Stimulated activated CD4-positive, alpha-beta T cell treated with anti-CD3 and anti-CD28 coated beads, Interleukin-4, amount 100 ng/mL, for 4 hours (primary cell): ENCODE measurements at places on chromosomes 6 and 20.

DNA sequence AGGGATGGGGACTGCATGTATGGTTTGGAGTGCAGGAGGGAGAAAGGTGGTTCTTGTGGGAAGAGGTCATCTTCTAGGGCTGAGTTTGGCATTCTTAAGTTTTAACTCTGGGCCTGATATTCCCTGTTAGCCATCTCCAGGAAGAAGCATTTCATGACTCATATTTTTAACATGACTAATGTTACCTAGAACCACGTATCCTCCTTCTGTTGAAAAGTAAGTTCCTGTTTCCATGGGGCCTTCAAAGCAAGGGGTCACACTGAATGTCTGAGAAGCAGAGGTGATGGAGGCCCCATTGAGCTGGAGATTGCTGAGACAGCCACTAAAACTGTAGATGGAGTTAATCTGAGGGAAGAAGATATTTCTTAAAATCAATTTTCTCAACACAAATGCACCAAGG lies 30.2 kb downstream of the FAM229B start:
- no peak for DNase-seq

DNA sequence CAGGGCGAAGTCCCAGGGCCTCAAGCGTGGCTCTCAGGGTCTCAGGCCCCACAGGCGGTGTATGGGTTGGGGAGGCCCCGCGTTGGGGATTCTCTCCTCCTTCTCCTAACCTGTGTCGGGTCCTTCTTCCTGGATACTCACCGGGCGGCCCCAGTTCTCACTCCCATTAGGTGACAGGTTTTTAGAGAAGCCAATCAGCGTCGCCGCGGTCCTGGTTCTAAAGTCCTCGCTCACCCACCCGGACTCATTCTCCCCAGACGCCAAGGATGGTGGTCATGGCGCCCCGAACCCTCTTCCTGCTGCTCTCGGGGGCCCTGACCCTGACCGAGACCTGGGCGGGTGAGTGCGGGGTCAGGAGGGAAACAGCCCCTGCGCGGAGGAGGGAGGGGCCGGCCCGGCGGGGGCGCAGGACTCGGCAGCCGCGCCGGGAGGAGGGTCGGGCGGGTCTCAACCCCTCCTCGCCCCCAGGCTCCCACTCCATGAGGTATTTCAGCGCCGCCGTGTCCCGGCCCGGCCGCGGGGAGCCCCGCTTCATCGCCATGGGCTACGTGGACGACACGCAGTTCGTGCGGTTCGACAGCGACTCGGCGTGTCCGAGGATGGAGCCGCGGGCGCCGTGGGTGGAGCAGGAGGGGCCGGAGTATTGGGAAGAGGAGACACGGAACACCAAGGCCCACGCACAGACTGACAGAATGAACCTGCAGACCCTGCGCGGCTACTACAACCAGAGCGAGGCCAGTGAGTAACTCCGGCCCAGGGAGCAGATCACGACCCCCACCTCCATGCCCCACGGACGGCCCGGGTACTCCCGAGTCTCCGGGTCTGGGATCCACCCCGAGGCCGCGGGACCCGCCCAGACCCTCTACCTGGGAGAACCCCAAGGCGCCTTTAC lies at the start of gene HLA-G:
Gene HLA-G (plus strand): TSS at position 247 of the 892 bp plus-strand sequence. CDS start 20 bp downstream, at position 267.
- no peak for DNase-seq

- DNase-seq: no peak
Observed at GRCh38 chr6:167828325-167828956, 1.7 kb downstream of the AFDN start.

DNA sequence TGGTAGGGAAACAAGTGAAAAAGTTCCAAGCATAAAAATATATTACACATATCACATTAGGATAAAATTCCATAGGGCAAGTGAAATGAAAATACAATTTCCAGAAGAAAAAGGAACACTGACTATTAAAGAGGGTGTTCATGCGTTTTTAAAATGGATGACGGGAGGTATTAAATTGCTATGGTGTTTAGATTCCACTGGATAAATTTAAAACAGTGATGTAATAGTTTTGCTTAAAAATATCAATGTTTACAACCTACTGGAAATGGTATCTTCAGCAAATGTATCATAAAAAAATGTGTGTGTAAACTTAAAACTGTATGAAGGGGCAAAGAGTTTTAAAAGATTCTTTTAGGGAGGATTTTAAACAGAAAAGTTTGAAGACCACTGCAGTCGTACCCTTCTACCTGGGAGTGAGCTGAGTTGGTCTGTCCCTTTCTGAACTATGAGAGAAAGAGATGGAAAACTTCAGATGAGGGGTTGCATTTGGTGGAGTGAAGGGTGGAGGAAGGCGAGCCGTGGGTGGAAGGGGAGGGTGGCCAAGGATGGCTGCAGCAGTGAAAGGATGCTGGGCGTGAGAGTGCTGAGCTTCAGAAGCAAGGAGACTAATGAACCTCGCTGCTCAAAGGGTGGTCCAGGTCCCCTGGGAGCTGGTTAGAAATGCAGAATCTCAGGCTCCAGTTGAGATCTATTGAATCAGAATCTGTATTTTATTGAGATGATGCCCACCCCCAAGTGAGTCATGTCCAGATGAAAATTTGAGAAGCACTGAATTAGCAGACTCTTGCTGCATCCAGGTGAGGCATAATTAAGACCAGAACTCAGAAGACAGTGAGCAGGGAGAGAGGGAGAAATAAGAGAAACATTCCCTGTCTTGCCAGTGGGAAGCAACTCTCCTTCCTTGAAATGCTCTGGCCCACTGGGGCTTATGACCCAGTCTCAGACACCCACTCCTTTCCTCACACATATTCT lies 54.5 kb upstream of the MRPS10 start:
- no peak for DNase-seq

- no peak for DNase-seq
Observed at GRCh38 chr20:46302106-46302505, 6.2 kb downstream of the CDH22 start.

GRCh38 chr6:158085261-158086053 lies 82.6 kb downstream of the SERAC1 start:
- no peak for DNase-seq

DNA sequence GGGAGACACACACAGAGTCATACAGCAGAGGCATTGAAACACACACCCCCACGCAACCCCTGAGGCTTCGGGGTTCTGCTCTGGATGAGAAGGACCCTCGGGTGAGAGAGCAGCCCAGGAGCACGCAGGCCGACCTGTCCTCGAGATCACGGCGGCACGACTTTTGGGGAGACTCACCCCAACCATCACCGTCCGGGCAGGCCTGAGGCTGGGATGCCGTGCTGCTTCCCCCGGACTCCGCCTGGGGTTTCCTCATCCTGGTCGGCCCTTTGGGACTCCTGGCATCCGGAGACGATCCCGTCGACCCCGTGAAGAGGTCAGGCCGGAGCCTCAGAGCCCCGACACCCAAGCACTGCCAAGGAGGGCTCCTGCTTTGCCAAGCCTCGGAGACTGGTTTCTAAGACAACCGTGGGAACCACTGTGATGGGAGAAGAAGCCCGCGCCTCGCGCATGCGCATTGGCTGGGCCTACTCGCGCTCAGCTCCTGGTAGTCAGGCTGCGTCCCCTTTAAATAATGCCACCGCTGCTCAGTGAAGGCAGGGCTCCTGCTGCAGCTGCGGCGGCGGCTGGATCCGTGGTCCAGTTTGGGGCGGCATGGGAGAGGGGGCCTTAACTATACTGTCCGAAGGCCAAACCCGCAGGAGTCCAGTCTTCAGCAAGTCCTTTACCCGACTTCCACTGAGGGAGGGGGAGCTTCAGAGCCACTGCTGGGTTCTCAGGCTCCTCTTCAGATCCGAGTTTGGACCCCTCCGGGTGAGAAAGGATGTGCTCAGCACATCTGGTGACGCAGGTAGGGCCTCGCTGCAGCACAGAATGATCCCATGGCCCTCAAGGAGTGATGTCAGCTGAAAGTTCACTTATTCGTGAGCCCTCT lies 171.4 kb upstream of the ZNF337 start:
- DNase-seq: peak; percentile 74

- DNase-seq: no peak
Observed at GRCh38 chr6:123402052-123402451, 234.7 kb downstream of the TRDN start.

DNA sequence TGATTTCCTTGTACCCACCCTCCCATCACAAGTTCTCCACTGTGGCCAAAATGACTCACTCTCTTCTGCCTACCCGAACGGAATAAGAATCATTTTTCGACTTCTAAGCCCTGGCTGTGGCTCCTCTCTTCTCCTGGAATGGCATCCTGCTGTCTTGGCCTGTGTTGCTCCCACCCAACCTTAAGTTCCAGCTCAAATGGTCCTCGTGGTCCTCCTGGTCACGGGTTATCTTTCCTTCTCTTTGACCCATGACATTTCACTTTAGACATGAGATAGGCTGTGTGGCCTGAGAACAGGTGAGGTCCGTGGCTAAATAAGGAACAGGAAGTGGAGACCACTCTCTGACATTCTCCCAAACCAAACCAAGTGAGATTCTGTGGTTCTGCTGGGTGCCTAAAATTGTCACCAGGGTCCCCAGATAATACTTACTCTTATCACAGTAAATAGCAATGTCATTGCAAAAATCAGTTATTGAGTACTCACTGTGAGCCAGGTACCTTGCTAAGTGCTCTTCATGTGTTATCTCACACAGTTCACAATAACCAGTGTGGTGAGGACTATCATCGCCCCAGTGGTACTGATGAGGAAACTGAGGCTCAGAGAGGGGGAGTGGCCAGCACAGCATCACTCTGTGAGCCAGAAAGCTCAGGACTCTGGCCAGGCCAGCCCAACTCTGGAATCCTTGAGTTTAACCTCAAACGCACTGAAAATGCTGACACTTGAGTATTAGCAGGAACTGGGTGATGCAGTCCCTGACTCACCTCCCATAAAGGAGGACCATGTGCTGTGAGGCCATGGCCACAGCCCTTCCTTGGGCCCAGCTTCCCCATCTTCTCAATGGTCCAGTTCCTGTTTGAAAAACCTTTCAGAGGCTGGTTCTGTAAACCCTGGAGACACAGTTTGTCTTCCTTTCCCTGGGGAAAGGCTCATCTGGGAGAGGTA lies 74.8 kb upstream of the SIRPA start:
- no peak for DNase-seq

DNA sequence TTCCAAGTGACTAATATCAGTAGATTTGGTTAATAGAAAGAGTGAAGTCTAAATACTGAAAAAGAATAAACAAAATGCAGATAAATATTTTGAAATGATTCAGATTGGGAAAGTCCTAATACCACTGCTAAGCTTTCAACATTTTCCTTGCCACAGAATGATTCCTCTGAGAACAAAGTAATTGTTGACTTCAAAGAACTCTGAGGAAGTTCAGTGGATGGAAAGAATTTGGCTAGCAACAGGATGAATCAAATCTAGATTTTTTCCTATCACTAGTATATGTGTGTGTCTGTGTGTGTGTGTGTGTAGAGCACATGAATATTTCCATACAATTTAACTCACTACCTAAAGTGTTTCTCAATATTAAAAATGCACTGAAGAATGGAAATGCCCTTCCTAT lies 107.9 kb upstream of the PREP start:
- no peak for DNase-seq

DNA sequence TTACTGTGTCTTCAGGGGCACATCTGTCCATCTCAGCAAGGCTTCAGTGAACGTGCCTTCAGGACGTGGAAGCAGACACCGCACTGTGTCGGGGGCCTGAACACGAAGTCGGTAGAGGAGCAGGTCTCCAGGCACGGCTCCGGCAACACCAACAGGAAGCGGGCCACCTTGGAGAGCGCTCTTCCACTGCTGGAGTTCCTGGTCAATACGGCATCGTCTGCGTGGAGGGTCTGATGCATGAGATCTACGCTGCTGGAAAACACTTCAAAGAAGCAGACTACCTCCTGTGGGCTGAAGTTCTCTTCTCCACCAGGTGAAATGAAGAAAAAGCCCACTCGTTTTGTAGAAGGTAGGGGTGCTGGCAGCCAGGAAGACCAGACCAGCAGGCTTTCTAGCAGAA lies 69.3 kb upstream of the SLCO4A1 start:
- DNase-seq: no peak

- no peak for DNase-seq
Observed at GRCh38 chr6:156944412-156944811, 167.2 kb downstream of the ARID1B start.

DNA sequence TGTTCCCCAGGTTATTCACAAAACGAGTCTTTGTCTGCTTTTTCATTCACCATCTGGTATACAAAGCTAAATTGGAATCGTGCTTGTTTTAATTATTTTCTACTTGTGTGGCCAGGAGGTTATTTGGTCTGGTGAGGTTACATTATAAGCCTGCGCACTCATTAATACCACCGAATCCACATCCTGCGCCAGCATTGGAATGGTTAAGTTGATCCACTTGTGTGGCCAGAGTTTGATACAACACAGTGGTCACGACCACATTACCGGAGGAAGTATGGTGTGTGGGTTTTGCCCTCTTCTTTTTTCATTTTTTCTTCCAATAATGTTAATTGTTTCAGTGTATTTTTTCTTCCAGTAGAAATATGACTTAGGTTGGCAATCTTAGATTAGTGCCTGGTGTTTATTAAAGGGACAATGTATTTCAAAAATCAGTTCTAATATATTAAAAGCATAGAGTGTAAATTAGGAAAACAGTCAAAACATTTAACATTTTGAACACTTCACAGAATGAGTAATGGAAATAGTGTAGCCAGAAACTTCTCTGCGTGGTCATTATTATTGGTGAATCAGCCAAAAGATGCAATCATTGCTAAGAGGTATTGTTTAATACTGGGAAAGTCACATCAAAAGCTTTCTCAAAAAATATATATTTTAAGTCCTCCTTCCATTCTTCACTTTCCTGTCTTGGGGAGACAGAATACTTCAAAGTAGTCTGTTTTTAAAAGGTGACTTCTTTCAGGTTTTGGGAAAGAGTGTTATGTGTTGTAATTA lies 84.5 kb downstream of the JARID2 start:
- DNase-seq: no peak
